ENCODE measurements at places on chromosomes 7 and 10.

DNA sequence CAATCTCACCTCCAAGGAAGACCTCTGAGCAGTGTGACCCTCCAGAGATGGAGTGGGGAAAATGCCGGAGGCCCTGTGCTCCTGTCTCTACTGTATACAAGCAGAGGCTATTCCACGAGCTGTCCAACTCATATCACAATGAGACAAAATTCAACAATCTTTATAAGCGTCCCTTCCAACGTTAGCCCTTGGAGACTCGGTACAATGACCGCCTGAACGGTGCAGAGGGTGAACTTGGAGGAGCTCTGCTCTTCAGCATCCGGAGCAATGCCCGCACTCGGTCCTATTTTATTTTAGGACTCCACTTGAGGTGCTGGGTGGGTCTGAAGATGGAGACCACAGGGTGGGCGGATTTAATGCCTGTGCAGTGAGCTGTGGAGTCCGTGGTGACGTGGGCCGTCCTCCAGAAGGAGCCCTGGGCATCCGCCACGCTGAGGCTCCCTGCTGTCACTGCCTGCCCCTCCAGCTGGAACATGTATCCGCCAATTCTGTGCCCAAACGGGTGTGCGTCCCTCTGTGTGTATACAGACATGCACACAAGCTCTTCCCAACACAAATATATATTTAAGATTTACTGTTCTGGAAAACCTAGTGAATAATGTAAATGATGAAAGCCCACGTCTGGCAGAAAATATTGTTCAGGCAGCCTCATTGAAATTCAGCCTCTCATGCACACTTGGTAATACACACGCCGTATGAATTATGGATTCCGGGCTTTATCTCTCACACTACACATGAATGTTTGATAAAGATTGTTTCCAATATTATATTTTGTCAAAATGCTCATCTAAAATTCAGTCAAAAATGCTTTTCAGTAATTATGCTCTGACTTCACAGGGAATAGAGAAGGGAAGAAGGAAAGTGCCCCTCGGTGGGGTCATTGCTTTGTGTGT, 239.9 kb upstream of the ZMIZ1 start:
- DNase-seq = no peak

DNA sequence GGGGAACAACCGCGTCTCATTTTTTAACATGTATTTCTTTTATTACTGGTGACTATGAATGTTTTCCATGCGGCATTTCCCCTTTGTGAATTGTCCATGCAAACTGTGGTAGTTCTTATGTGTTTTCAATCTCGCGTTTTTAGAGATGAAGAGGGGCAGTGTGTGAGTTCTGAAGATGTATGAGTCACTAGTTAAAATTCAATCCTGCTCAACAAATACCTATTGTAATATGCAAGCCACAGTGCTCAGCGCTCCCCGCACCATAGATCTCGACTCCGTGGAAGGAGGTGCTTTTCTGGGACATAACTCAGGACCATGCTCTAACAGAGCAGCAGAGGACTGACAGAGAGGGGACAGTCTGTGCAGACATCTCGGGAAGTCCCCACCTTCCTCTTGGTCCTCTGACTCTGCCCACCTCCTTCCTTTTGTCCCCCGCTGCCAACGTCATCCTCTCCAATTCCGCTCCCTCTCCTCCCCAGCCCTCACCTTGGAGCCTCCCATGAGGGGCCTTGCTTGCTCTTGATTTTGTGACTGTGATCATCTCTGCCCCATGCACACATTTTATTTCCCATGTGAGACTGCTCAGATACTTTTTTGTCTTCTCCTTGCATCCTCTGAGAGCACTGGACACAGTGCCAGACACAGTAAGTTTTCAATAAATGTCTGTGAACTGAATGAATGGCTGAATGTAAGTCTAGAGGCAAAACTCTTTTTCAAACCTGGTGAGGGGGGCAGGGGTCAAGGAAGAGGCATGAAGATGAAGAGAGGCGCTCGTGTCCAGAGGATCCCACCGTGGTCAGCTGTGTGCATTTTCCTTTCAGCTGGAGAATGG, 42.7 kb upstream of the PLEKHA1 start:
- no peak for DNase-seq

DNA sequence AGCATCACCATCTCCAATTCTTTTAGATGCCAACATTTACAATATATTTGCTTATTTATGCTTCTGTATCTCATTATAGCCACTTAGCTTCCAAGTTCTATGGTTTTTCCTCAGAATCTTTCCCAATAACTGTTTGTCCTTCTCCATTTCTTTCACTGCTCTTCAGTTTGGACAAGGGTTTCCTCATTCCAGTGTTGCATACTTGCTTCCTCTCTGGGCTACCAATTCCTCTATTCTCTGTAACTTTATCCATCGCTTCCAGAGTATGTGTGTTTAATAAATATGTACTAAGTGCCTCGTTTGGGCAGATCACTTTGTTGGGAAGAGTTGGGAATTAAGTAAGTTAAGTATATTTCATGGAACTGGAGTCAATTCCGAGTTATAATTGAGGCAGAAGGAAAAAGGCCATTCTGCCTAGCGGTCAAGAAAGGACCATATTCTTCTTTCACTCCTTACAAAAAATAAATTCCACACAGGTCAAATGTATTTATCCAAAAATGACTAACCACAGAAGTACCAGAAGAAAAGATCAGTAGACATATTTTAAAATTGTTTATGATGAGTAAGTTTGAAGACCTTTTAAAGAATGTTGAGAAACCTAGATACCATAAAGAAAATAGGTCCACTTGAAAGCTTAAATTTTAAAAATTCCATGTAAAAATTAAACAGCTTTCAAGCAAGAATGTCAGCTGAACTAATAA, 10.8 kb downstream of the STAMBPL1 start:
- DNase-seq = no peak

- DNase-seq = no peak
Measured at GRCh38 chr10:30840395-30841050, 191.1 kb downstream of the ZNF438 start.

GRCh38 chr10:78960316-78960800, 108.4 kb upstream of the ZMIZ1 start:
- no peak for DNase-seq

DNA sequence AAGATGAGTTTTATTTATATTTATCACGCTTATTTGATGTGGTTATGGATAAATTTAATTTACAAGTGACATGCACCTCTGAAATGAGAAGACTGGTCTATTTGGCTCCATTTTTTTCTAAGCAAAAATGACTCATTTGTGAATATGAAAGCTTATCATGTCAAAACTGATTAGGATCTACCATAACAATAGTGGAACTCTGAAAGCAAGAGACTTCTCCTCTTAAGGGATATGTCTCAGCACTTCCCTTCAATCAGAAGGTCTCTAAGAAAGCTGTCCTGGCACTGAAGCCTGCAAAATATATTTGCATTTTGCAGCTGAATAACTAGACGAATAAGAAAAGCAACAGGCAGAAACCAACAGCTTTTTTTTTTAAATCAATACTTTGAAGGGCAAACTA, 12.7 kb downstream of the FAS start:
- no peak for DNase-seq

DNA sequence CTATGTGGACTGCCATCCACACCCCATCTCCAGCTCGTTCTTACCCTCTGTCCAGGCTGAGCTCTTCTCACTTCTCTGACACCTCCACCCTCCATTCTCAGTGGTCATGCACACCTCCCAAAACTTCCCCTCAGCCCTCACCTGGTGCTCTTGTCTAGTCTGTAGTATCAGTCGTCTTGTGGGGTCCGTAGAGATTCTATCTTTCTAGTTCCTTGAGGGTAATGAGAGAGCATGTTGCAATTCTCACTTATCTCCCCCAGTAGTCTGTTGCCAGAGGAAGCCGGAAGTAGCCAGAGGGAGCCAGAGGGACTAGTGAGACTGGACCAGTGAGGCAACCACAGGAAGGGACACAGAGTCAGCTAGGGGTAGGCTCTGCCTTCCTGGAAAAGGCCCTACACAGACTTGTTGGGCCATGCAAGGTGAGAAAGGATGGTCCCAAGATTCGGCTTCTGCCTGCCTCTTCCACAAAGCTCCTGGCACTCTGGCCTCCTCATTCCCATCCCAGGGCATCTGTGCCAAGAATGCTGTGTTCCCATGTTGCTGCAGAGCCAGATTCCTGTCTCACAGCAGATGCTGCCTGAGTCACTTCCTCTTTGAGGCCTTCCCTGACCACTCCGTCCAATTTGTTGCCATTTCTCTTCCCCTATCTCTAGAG, 50.6 kb upstream of the DUSP5 start:
- DNase-seq = no peak

GRCh38 chr10:58994226-58995057, 182.0 kb upstream of the PHYHIPL start:
- DNase-seq = no peak

GRCh38 chr7:153170287-153170686, 410.7 kb downstream of the ACTR3B start:
- no peak for DNase-seq

GRCh38 chr10:23294638-23295247, 49.9 kb downstream of the C10orf67 start:
- no peak for DNase-seq

DNA sequence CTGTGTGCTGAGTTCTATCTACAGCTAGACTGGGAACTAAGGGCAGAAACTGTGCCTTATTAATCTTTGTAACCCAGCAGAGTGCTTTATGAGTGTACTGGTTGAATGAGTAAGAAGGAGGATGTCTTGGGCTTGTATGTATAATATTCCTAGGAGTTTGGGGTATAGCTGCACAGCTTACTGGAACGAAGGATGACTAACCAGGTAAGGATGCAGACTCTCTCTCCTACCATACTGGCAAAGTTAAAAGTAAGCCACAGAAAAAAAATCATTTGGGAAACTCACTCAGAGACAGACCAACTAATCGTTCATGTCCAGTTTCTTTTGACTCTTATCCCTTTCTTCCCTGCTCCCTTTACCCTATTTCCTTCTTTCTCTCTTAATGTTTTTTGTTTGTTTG, 1.4 kb upstream of the DHTKD1 start:
- DNase-seq = no peak

DNA sequence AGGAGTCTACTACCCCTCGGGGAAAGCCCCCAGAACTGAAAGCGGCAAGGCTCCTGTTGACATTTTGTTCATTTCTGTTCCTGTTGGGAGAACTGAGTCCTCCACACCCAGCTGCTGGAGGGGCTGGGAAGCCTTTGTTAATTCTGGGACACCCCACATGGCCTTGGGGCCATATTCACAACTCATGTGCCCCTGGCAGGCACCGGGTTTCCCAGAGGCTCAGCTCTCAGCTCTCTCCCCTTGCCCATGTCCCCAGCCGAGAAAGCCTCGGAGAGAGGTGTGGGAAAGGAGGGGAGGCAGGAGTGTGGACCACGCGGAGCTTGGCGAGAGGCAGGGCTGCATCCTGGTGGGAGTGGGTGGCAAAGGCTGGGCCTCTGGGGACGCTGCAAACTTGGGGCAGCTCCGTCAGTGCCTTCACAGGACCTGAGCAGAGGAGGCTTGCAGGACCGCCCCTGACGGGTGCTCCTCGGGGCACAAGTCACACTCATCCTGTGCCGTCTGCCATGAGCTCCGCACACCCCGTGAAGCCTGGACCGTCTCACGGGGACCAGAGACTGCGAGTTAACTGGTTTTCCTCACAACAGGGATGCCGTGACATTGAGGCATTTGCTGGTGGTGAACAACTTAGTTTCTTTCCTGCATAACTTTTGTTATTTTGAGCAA, 140.9 kb downstream of the DNAJB6 start:
- DNase-seq = no peak

DNA sequence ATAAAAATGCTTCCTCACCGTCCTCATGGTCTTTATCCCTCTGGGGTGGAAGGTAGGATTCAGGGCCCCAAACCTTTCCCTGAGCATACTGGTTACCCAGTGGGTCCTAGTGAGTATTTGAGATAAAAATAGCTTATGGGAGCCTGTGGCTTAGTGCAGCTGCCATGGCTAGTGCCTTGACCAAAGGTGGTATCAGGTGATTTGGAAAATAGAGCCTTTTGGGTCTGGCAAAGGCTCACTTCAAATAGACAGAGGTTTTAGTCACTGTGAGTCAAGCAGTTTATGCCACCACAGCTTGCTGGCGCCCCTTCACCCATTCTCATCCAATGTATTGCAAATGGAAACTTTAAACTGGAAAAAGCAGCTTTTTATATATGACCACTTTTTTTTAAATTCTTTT, 30.4 kb downstream of the PLAU start:
- no peak for DNase-seq

DNA sequence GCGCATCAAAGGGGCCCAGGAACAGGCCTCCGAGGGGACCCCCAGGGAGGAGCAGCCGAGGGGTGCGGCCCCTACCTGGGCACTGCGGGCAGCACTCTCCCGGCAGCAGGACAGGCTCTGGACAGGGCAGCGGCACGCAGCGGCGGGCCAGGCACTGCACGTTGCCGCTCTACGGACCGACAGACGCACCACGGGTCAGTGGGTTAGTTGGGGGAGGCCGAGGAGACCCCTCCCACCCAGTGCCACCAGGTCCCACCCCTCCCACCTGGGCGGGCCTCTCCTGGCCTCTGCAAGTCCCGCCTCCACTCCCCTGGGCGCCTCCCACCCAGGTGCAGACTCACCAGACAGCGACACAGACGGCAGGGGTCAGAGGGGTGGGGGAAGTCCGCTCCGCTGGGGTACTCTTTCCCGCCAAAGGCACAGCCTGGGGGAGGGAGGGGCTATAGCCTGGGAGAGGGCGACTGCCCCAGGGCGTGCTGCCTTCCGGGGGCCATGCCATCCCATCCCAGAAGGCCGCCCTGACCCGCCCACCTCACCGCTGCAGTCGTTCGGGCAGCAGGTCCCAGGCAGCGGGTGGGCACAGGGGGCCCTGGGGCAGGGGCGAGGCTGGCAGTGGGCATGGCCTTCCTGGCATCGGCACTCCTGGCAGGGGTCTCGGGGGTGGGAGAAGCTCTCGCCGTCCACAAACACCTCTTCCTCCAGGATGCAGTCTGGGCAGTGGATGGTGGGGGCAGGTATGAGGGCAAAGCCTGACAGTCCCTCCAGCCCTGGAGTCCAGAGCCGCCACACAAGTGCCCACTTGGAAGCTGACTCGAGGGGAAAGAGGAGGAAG, 19.2 kb downstream of the KCP start:
- DNase-seq = no peak

GRCh38 chr10:84599254-84599653, 270.9 kb downstream of the CCSER2 start:
- no peak for DNase-seq

DNA sequence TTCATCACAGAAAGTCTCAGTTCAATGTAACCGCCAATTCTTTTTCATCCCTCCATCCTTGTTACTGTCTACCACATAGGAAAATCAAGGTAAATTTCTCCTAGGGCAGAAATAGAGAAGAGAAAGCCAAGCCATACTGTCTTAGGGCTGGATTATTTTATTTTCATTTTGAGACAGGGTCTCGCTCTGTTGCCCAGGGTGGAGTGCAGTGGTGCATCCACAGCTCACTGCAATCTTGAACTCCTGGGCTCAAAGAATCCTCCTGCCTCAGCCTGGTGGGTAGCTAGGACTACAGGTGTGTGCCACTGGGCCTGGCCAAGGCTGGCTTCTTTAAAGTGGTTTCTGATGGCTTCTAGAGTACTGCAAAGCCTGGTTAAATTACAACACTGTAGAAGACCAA, 181.7 kb downstream of the SRPK2 start:
- DNase-seq = no peak
